WTC11 (cell line): ENCODE measurements at places on chromosomes 2 and 18. TPM values are rescaled to one million over a fixed set of nuclear protein-coding genes. Genes with fewer than 3 reads are reported as not detected.

ANKRD44 gene
- 0.68 to 0.85 TPM (median 0.71 TPM) in 3 replicates for total RNA-seq

MYCN gene
- total RNA-seq: 68.3 to 77.5 TPM (median 75.3 TPM) in 3 replicates

DNA sequence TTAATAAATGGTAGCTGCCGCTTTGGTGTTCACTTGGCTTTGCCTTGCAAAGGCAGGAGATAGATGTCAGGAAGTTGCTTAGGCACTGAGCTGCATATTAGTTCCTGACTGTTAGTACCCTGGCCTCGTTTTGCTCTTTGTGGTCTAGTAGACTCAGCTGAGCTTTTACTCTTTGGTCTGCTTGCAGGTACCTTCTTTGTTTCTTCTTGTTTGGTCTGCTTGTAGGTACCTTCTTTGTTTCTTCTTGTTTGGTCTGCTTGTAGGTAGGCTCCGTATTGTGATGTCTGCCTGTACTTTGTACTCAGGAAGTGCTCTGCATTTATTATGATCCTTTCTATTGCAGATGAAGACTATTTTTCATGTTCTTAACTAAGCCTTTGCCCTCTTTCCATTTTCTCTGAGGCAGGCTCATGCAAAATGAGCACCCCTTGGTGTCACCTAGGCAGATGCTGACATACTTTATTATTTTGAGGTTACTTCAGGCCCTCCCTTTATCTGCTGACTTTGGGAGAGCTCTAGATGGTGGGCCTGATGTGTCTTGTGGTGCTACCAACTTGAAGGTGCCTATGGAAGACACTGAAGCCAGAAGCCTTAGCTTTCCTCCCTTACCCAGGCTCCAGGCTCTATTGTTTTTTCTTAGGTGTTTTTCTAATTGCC lies 6.0 kb downstream of the RPIA start:
- H3K27ac ChIP-seq: no peak overlapping the region
- H3K4me3 ChIP-seq: no peak overlapping the region
- H3K27me3 ChIP-seq: no peaks in the 10 kb centered on the region
- H3K36me3 ChIP-seq: peaks cover 20% of the 10 kb centered on the region
- H3K4me1 ChIP-seq: peaks cover 47% of the 10 kb centered on the region
- no peak for DNase-seq

- H3K27ac ChIP-seq: no peak overlapping the region
- H3K27me3 ChIP-seq: no peaks in the 10 kb centered on the region; the same call in 1 of the 2 replicates
- H3K36me3 ChIP-seq: peaks cover 14% of the 10 kb centered on the region
- H3K4me3 ChIP-seq: no peak overlapping the region
Measured at GRCh38 chr18:42548493-42548892, 567.0 kb downstream of the RIT2 start.

GRCh38 chr18:11104307-11104706 lies 45.1 kb downstream of the PIEZO2 start:
- DNase-seq: no peak
- H3K4me1 ChIP-seq: no peaks in the 10 kb centered on the region; the same call in 1 of the 2 replicates
- no peak overlapping the region for H3K4me3 ChIP-seq
- H3K36me3 ChIP-seq: no peaks in the 10 kb centered on the region; the same call in 1 of the 2 replicates
- no peak overlapping the region for H3K27ac ChIP-seq

DNA sequence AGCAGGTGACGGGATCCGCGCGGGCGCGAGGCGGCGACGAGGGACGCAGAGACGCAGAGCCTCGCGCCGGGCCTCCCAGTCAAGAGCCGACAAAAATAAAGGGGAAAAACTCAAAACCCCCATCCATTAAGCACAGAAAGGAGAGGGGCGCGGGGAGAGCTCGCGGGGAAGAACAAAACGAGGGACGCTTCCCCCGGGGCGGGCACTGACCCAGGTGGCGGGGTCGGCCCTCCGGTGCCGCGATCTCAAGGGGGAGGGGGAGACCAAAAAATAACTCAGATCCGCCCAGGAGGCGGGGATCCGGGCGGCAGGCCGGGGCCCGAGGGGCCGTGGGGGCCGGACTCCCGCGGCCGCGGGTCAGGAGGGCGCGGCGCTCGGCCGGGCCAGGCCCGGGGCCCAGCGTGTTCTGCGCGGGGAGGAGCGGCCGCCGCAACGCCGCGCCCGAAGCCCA lies 597 bp downstream of the RNF103 start:
- H3K27ac ChIP-seq: no peak overlapping the region
- peak overlapping the region; percentile 94 for H3K4me3 ChIP-seq
- DNase-seq: peak; percentile 31
- H3K36me3 ChIP-seq: no peaks in the 10 kb centered on the region
- H3K27me3 ChIP-seq: peaks cover 25% of the 10 kb centered on the region
- peaks cover 20% of the 10 kb centered on the region for H3K4me1 ChIP-seq

- no peak for DNase-seq
- H3K4me3 ChIP-seq: no peak overlapping the region
- H3K27me3 ChIP-seq: no peaks in the 10 kb centered on the region
- no peak overlapping the region for H3K27ac ChIP-seq
- no peaks in the 10 kb centered on the region for H3K4me1 ChIP-seq
Measured at GRCh38 chr18:11322006-11322405, 172.6 kb upstream of the PIEZO2 start.

DNA sequence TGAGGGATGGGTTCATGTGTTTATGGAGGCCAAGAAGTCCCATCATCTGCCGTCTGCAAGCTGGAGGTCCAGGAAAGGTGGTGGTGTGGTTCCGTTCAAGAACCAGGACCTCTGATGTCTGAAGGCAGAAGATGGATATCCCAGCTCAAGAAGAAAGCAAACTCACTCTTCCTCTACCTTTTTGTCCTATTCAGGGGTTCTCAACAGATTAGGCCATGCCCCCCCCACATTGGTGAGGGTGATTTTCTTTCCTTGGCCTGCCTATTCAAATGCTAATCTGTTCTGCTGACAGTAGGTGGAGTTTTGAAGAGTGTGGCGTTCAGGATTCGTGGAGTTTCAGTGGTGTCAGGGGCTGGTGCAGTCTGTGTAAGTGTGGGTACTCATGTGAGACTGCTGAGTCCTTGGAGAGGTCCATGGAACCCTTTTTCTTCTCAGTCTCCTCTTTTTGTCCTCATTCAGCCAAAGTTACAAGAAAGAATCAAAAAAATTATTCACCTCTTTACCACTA lies 5.9 kb downstream of the MSL3B start:
- peaks cover 28% of the 10 kb centered on the region for H3K4me1 ChIP-seq
- no peak overlapping the region for H3K4me3 ChIP-seq
- H3K27ac ChIP-seq: no peak overlapping the region
- H3K36me3 ChIP-seq: peaks cover 33% of the 10 kb centered on the region
- H3K27me3 ChIP-seq: no peaks in the 10 kb centered on the region

DNA sequence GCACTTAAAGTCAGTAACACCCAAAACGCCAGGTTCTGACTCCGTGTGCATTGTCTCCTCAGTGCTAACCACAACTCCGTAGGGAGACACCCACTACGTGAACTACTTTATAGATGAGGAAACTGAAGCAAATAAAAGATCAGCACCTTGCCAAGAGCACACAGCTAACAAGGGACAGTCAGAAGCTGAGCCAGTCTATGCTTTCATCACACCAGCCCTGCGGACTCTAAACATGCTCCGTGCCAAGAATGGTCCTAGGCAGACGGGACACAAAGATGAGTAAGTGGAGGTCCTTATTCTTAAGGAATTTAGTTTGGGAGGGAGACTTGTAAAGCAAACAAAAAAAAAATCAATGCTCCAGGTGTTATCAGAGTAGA lies 9.6 kb downstream of the MBOAT2 start:
- peaks cover 34% of the 10 kb centered on the region for H3K4me1 ChIP-seq
- H3K4me3 ChIP-seq: no peak overlapping the region
- H3K36me3 ChIP-seq: no peaks in the 10 kb centered on the region
- no peaks in the 10 kb centered on the region for H3K27me3 ChIP-seq

GRCh38 chr18:79315596-79315995 lies 80.1 kb upstream of the NFATC1 start:
- peaks cover 10% of the 10 kb centered on the region for H3K36me3 ChIP-seq
- DNase-seq: no peak
- no peak overlapping the region for H3K27ac ChIP-seq
- H3K4me1 ChIP-seq: peaks cover 4% of the 10 kb centered on the region; the same call in 1 of the 2 replicates
